ENCODE measurements at places on chromosomes 11 and 22. TPM values are rescaled to one million over a fixed set of nuclear protein-coding genes. Genes with fewer than 3 reads are reported as not detected.

Gene OR6A2
- total RNA-seq, result 0.10 TPM

DNA sequence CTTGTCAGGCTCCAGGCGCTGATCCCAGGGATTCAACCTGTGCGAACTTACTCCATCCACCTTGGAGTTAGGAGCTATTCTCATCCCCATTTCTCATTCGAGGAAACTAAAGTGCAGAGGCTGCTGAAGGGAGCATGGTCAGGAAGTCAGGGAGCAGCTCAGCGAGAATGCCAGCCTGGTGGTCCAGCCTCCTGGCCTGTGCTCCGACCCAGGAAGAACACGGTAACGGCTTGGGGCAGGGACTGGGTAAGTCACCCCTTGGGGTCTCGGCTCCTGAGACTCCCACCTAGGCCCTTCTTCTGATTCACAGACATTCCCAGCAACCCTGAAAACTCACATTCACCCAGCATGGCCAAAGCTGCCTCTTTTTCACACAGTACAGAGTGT lies 132.8 kb downstream of the CRYBB2 start:
- DNase-seq, result no peak

GRCh38 chr11:100874203-100874602 lies 187.1 kb downstream of the ARHGAP42 start:
- no peak for DNase-seq

DNA sequence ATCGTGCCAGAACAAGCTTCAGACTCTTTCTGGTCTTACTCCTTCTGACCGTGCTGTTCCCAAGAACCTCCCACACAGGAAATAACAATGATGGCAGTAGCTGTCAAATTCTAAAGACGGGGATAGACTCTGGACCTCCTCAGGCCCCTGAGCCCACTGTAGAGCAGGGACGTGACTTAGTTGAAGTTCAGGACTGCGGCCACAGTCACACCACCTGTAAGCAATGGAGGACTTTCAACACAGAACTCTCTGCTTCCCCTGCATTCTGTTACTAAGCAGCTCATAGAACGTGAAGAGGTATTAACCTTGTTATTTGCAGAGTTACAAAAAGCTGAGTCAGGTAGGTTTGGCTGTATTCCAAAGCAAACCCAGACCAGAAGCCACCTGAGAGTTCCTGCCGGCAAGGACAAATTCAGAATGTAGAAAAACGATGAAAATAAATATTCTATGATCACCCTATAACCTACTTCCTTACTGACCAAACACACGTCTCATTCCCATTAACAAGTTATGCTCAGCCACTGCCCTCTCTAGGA lies 12.7 kb downstream of the TMEM45B start:
- DNase-seq, result no peak

- no peak for DNase-seq
Measured at GRCh38 chr11:76701294-76702040, 30.9 kb upstream of the LRRC32 start.
